ENCODE measurements at places on chromosomes 4 and X.

DNA sequence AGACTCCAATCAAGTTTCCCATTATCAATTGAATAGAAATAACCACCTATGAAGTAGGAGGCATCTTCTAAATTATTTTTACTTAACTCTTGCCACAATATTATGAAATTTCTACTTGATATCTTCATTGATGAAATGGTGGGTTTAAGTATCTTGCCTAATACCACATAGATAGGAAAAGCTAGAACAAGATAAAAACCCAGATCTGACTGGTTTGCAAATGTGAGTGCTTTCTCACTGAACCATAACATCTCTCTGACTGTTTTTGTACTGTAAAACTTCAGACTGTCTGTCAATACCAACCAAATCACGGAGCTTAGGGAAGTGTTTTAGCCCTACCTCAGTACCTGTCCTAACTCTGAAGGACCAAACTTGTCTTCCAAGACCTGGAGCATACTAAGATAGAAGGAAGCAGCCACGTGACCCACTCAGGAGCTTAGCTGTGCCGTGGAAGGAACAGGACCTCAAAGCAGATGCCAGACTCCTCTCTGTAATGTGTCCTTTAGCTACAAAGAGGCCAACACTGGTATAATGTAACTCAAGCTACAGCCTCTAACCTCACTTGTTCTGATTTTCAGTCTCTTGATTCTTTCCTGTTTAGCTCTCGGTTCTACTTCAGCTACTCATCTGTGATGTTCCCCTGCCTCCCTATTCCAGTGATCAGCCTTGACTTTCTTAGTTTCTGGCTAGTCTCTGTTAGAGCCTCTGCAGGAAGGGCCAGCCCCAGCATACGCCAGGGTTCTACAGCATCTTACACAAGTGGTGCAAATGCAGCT lies 84.4 kb downstream of the LRP2BP start:
- DNase-seq: no peak

GRCh38 chr4:67344594-67345380 lies 200.5 kb downstream of the CENPC start:
- no peak for DNase-seq

DNA sequence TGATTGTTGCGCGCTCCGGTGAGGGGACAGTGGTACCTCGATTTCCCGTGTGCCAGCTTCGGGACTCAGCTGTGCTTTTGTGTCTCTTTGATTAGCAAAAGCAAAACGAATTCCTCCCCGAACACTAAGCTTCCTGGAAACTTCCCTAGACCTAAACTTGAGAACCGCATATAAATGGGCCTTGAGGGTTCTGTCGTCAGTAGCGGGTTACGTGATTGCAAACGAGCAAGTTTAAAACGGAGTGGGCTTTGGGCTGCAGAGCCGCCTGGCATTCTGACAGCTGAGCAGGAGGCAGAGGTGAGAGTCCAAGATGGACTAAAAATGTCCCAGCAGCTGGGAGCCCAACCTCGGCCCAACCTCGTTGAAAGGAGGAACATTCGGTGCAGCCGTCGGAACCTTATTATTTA lies 1.2 kb upstream of the TAPT1 start:
- DNase-seq: peak; percentile 19

DNA sequence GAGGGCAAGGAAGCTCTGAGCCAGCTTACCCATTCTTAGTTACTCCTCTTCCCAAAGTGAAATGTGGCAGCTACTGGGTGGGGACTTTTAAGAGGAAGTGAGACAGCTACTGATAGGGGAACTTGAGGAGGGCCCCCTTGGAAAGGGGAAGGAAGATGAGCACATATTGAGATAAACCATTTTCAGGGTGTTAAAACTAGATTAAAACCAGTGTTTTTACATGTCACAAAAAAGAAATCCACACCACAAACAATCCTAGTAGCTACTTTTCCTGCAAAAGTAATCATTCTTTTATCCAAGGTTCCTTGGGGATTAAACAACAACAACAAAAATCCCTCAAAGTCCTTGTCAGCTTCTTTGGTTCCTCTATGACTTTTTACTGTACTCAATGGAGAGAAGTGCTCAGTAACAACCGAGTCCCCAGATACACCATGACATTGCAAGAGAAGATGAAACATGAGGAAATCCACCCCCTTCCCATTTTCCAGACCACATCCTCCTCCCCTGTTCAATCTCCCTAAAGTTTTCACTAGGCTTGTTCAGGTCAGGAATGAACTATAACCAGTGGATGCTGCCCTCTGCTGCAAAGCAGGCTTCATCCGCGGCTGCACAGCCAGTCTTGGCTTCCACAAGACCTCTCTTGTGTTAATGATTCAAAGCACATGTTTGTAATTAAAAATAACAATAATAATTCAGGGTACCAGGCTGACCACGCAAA lies 113.5 kb upstream of the TMEM164 start:
- no peak for DNase-seq

- no peak for DNase-seq
Observed at GRCh38 chr4:75412746-75413145, 101.5 kb downstream of the RCHY1 start.

DNA sequence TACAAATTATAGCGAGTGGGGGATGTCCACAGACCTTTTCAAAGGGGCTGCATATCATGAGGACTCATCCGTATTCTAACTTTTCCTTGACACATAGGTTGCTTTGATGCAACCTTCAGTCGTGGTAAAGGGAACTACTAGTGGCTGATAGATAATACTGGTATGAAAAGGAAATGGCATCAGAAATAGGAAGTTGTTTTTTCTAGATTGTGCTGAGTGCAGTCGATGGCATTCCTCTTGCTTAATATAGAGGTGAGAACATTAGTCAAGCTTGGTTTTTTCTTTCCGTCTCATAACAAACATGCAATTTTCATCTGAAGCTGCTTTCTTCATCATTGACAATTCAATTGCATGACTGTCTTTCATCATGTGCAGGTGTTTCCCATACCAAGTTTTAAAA lies 16.6 kb downstream of the ENPEP start:
- DNase-seq: no peak

GRCh38 chr4:87339440-87339839 lies 16.8 kb upstream of the HSD17B13 start:
- no peak for DNase-seq

GRCh38 chr4:117771647-117772337 lies 262.5 kb upstream of the NDST3 start:
- no peak for DNase-seq

DNA sequence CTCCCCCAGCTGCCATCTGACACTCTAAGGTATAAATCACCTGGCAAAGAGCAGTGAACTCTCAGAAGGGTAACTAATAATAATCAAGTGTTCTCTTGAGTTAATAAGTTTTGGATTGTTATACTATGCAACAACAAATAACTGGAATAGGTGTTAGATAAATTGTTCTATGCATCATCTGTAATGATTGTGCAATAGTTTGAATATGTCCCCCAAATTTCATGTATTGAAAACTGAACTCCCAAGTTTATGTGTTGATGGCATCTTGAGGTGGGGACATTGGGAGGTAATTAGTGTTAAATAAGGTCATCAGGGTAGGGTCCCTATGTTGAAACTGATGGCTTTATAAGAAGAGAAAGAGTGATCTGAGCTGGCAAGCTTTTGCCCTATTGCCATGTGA lies 272.7 kb upstream of the TAPT1 start:
- DNase-seq: no peak

- no peak for DNase-seq
Observed at GRCh38 chrX:40061871-40062524, 35.8 kb downstream of the BCOR start.

GRCh38 chr4:98827661-98828060 lies 101.3 kb downstream of the EIF4E start:
- DNase-seq: no peak

DNA sequence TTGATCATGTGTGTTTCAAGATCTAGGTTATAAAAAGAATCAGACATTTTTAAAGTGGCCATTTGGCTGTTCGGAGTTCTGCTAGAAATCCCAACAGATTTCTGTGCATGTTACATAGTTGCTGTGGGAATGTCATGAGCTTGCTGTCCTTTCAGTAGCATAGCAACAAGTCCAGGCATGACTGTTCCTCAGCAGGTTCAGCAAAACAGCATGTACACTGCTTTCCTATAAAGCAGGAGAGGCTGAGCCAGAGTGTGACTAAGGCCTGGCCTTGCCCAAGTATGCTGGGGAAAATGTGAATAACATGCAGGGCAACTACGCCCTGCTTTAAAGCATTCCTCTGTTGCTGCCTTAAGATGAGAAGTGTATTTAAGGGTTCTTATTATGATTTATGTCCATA lies 217.1 kb upstream of the SMIM31 start:
- no peak for DNase-seq

GRCh38 chrX:15948318-15948660 lies 93.7 kb upstream of the AP1S2 start:
- no peak for DNase-seq

DNA sequence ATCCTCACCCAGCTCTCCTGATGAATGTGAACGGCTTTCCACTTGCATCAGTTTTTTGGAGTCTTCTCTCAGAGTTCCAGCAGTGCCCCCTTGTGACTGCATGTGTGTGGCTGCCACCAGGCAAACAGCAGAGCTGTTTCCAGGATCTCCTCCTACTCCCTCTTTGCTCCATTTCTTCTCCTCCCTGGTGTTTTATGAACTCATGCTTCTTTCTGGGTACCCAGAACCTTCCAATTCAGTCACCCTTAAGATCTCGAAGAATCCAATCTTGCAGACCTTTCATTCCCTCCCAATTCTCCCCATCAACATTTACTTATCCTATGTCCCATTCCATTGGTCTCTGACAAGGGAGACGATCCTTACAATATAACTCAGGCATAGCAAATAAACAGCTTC lies 6.8 kb upstream of the TCEANC start:
- peak; percentile 51 for DNase-seq

DNA sequence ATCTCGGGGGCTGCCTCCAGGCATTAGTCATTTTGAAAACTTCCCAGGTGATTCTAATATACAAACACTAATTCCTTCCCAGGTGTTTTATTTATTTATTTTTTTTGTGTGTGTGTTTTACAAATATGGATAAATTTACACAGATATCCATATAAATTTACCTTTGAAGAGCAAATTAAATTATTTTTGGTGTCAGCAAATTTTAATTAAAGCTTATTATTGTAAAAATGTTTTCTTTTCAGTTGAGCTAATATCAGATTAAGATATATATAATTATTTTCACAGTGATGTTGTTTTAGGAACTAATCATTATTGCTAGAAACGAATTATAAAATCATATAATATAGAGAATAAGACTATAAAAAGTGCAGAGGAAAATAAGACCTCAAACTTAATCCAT lies 62.0 kb upstream of the FREM3 start:
- DNase-seq: no peak

DNA sequence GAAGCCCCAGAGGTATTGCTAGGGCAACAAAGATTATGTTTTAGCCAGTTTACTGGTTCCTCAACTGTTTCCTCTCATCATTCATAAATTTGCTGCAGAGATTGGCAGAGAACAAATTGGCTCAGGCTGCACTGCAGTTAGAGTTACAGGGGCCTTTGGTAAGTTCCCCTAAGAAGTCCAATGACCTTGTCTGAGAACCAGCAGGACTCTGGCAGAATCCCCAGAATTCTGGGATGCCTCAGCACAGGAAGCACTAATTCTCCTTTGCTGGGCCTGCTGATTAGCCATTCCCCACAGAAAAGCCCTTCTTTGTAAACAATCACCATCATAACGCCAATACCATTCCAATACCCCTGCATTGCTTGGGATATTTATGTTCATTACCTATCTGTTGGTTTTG lies 151.3 kb downstream of the USP46 start:
- DNase-seq: no peak

DNA sequence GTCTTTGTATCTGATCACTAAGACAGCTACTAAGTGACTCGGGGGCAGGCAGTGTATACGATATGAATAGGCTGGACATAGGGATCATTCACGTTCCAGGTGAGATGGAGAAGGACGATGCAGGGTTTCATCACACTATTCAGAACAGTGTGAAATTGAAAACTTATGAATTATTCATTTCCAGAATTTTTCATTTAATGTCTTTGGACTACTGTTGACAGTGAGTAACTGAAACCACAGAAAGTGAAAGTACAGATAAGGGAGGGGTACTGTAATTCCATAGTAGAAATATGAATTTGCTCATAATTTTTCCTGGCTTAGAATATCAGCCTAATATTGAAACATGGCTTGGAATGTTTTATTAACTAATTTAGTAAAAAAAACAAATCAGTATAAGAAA lies 24.4 kb downstream of the TMEM144 start:
- DNase-seq: no peak

GRCh38 chr4:148574502-148574901 lies 132.3 kb upstream of the NR3C2 start:
- DNase-seq: no peak

DNA sequence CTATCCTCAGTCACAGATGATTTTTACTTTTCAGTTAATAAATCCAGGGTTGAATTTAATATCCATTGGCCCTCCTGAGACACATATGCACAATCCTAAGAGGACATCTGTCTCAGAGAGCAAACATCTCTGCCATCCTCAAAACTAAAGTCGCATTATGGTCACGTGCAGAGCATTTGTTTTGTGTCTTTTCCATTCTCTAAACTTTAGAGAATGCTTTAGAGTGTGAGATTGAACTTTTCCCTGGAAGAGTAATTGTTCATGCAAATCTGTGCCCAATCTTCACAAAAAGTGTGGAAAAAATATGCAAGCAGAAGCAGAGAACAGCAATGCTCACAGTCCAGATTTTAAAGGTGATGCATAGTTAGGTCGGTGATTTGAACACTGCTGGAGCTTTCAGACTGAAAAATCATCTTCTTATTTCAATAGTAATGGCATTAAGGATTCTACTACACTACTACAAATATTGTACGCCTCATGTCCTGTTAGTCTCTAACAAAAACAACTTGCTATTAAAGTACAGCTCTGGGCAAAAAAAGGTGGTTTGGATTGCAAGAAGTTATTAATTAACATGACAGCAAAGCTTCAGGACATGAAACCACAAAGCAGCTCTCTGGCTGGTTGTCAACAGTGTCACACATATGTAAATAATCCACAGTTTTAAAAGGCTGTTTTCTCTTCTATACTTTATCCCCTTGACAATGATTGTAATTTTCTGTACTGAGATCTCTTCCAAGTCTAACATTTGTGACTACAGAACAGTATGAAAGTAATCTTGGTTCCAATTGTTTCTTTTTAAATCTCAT lies 19.9 kb downstream of the DCHS2 start:
- no peak for DNase-seq

DNA sequence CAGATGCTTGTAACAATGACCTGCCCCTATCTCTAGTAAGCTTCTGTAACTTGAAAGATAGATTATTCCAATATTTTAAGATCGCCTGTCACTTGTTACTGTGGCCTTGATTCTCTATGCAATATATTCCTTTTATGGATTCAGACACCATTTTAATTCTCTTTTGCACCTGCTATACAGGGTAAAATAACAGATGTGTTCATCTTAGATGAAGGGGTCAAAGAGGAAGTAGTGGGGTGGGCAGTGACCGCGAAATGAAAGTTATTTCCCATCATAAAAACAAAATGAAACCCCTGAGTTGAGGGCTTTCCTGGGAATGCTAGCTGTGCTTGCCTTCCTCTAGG lies 175.9 kb downstream of the TSPAN5 start:
- no peak for DNase-seq

DNA sequence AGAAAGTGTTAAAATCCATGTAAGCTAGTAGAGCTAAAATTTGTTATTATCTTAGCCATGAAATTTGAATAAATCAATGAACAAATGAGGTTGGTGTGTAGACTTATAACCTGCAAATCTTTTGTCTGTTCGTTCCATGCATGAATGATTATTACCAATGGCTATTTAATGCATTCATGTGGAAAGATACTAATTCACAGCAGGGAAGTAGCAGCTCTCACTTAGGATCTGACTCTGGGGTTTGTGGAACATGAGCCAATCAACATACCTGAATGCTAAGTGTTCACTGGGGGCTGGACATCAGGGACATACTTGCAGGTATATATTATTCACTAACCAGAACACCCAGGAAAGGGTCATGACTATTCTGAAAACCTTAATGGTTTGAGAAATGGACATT lies 444.1 kb downstream of the STIM2 start:
- DNase-seq: no peak

All from stimulated activated CD4-positive, alpha-beta T cell treated with anti-CD3 and anti-CD28 coated beads, Interleukin-15, amount 100 ng/mL, for 24 hours (primary cell).